ENCODE measurements at places on chromosomes 2 and 18.

GRCh38 chr2:68974251-68974650 lies at the start of gene GKN1:
Gene GKN1 (plus strand): TSS chr2:68974636. CDS start chr2:68974678, 42 bp downstream.
- DNase-seq = no peak

- DNase-seq = no peak
These were observed 60.6 kb downstream of the FHOD3 start for GRCh38 chr18:36358141-36358540.

DNA sequence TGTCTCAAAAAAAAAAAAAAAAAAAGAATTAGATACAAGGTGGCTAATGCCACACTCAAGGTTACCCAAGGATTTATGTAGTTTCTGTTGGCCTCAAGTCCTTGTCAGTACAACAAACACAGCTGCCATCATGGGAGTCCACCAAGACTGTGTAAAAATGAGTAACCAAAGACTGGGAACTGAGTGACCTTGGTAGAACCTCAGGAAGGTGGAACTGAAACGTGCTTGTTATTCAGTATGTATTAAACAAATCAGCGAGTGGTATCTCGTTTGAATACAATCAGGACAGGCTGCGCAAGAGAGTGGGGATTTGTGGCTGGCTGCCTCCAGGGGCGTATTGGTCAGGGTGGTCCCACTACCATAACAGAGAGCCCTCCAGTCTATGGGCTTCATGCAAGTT lies 1.6 kb upstream of the SFTPB start:
- no peak for DNase-seq

- no peak for DNase-seq
These were observed 100.0 kb downstream of the BAZ2B start for GRCh38 chr2:159516241-159516758.

- no peak for DNase-seq
These were observed 18.7 kb downstream of the C2orf92 start for GRCh38 chr2:97688062-97688827.

GRCh38 chr2:149422337-149422990 lies 92.1 kb downstream of the LYPD6 start:
- no peak for DNase-seq

DNA sequence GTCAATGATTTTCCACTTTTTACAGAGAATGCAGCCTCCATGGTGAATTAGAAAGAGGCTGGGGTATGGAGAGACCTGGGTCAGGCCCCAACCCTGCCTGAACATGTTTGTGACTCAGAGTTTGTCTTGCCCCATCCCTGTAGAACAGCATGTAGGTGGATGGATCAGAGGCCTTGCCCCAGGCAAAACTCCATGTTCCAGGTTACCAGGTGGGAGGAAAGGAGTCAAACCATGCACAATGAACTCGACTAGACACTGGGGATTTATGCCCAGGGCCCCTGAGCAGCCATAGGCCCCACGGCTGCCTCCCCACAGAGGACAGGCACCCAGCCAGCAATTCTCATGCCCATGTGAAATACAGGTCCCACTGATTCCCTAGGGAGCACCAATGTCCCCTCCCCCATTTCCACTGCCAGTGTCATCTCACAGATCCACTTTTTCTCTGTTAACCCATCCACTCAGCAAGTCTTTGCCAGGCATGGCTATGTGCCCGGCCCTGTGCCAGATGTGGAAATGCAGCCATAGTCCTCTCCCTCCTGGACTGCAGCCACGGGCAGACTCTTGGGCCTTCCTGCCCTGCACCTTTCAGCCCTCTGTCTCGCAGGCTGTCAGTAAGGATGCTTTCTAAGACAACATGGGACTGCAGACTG lies 737.8 kb upstream of the HS6ST1 start:
- DNase-seq = no peak

- no peak for DNase-seq
These were observed 44.5 kb upstream of the SP3 start for GRCh38 chr2:174009488-174010223.

DNA sequence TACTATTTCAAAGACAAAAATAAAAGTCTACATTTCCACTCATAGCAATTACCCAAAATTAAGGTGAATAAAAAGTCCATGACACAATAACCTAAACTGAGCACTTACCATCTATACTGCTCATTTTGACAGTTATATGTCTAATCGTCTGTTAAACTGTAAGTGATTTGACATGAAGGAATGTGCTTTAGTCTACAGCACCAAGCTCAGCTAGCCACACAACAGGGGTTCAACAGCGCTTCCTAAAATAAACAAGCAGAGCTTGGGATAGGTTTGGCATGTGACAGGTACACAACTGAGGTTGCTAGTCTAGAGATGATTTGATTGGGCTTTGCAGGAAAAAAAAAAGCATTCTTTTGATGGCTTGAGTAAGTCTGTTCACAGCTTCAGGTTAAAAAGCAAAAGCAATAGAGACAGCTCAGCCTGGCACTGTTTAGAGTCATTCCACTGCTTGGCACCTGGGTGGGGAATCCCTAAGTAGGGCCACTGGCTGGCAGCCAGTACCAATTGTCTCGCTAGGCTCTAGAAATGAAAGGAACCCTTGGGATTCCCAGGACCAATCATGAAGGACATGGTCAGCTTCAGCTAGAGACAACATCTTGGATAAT lies 78.6 kb downstream of the BARD1 start:
- no peak for DNase-seq

- DNase-seq = no peak
These were observed 8.7 kb upstream of the IMP4 start for GRCh38 chr2:130334026-130334425.

GRCh38 chr2:19649785-19650380 lies 251.9 kb downstream of the TTC32 start:
- DNase-seq = no peak

- DNase-seq = no peak
These were observed 436.2 kb downstream of the SUCLG1 start for GRCh38 chr2:84022810-84023431.

GRCh38 chr2:84636080-84636971 lies 120.0 kb downstream of the DNAH6 start:
- no peak for DNase-seq

DNA sequence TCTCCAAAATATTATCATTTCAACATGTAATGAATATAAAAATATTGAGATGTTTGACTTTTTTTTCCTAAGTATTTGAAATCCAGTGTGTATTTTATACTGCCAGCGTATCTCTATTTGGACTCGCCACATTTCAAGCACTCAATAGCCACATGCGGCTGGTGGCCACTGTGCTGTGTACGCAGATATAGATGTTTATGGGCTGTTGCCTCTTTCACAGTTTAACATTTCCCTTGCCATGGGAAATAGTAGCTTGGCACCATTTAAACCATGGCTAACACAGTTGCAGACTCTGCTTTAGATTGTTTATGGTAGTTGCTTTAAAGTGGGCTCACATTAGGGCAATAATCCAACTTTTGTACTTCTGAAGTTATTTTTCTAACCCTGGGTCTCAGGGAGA lies 136.6 kb upstream of the ITGB6 start:
- DNase-seq = no peak

- DNase-seq = no peak
These were observed 8.3 kb upstream of the RMC1 start for GRCh38 chr18:23494992-23495391.

GRCh38 chr2:62996534-62997186 lies 54.0 kb upstream of the OTX1 start:
- DNase-seq = no peak

- no peak for DNase-seq
These were observed 2.9 kb upstream of the WDR7 start for GRCh38 chr18:56647951-56648893.

- no peak for DNase-seq
These were observed 11.7 kb downstream of the MAB21L4 start for GRCh38 chr2:240884221-240884620.

GRCh38 chr2:47029737-47030524 lies 114.3 kb upstream of the MCFD2 start:
- DNase-seq = no peak

GRCh38 chr2:9708683-9709538 lies 78.1 kb upstream of the YWHAQ start:
- DNase-seq = no peak

GRCh38 chr2:99762714-99763113 lies 272.9 kb upstream of the REV1 start:
- no peak for DNase-seq

DNA sequence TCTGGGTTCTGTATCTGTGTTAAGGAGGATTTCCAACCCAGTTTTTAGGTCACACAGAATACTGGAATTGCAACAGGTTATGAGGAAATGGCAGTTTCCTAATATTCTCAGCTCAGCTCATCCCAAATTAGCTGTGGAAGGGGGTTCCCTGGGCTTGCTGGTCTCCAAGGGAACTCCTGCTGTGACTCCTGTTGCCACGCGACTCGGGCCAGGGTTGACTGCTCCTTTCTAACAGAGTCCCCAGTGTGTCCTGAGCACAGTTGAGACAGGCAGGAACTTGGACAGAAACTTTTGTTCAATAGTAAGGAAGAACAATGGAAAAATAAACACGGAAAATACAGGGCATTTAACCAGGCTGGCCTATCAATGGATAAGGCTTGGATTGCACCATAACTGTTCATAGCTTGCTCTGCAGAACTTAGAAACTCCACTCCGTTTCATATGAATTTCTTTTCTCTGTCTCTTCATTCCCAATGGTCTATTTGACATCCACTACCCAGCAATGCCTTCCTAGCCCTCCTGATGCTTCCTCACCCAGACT lies 3.8 kb upstream of the ROCK2 start:
- DNase-seq = no peak

DNA sequence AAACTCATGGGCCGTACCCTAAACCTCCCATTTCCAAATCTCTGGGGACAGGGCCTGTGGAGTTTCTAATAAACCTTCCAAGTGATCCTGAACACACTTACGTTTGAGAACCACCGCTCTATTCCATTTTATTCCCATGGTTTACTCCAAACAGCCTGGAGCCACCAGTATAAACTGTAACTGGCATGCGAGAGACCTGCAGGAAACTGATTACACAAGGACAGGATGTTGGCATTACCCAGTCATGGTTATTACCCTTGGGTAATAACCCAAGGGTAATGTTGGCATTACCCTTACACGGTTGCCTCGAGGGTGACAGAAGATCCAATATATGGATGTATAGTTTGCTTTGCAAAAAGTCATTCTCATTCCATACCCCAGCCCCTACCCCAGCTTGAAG lies 37.0 kb upstream of the YPEL5 start:
- DNase-seq = no peak

- DNase-seq = no peak
These were observed 674.9 kb downstream of the ZEB2 start for GRCh38 chr2:143844986-143845385.
